IMR-90 (cell line): ENCODE measurements at places on chromosomes 1 and 21. TPM values are rescaled to one million over a fixed set of nuclear protein-coding genes. Genes with fewer than 3 reads are reported as not detected.

The DDAH1 gene
- 94.5 and 108 TPM in 2 replicates for total RNA-seq

The WNT9A gene
- total RNA-seq: 0.18 and 0.28 TPM in 2 replicates

The SLC22A15 gene
- under 0.01 TPM in 2 replicates for total RNA-seq

The SAMD11 gene
- total RNA-seq: 5.9 and 6.9 TPM in 2 replicates

The B3GALT2 gene
- total RNA-seq: 4.5 and 5.8 TPM in 2 replicates

The RNF207 gene
- 2.7 and 3.9 TPM in 2 replicates for total RNA-seq

The GPA33 gene
- total RNA-seq: not detected in 2 replicates

The SPRR1B gene
- not detected in 2 replicates for total RNA-seq

The SIK1 gene
- total RNA-seq: 0.54 and 0.83 TPM in 2 replicates

The CDC14A gene
- total RNA-seq: 3.0 and 3.9 TPM in 2 replicates

The ANGPTL1 gene
- under 0.01 TPM in 1 of 2 replicates, not detected in the other for total RNA-seq

The GRIK3 gene
- total RNA-seq: not detected in 2 replicates

The CRTC2 gene
- total RNA-seq: 1.9 and 2.7 TPM in 2 replicates

The ADAR gene
- 101 and 131 TPM in 2 replicates for total RNA-seq

The CHRM3 gene
- total RNA-seq: not detected in 2 replicates

The LIN9 gene
- 3.9 and 5.8 TPM in 2 replicates for total RNA-seq

The OR2L8 gene
- not detected in 2 replicates for total RNA-seq

The UTS2 gene
- total RNA-seq: not detected in 2 replicates

The GBP1 gene
- total RNA-seq: 108 and 118 TPM in 2 replicates

The LAMB3 gene
- total RNA-seq: 0.72 and 1.1 TPM in 2 replicates

The ANKRD45 gene
- total RNA-seq: under 0.01 TPM in 1 of 2 replicates, not detected in the other

The SH2D2A gene
- 0.28 TPM in 1 of 2 replicates, not detected in the other for total RNA-seq

The GNG4 gene
- 0.18 and 0.28 TPM in 2 replicates for total RNA-seq

The TAS1R1 gene
- total RNA-seq: not detected in 2 replicates

The OR14C36 gene
- total RNA-seq: not detected in 2 replicates

The B3GALT6 gene
- 12.2 and 18.3 TPM in 2 replicates for total RNA-seq

The AADACL4 gene
- not detected in 2 replicates for total RNA-seq

The ARHGEF10L gene
- 4.8 and 5.0 TPM in 2 replicates for total RNA-seq

The NPHS2 gene
- total RNA-seq: not detected in 2 replicates

The OR2T11 gene
- total RNA-seq: not detected in 2 replicates

The TMEM81 gene
- total RNA-seq: 1.7 and 1.8 TPM in 2 replicates

The SPTA1 gene
- not detected in 2 replicates for total RNA-seq

The PLEKHN1 gene
- 0.28 and 0.54 TPM in 2 replicates for total RNA-seq

The IVL gene
- not detected in 2 replicates for total RNA-seq

The C1QB gene
- not detected in 2 replicates for total RNA-seq

The SLC30A2 gene
- total RNA-seq: not detected in 2 replicates

The RPTN gene
- not detected in 2 replicates for total RNA-seq
